ENCODE measurements at places on chromosomes 13 and 19.

- DNase-seq = no peak
These were observed 12.7 kb downstream of the ARHGAP45 start for GRCh38 chr19:1079566-1080111.

GRCh38 chr13:41060082-41060723 lies 1.1 kb upstream of the WBP4 start:
- DNase-seq = peak; percentile 74

DNA sequence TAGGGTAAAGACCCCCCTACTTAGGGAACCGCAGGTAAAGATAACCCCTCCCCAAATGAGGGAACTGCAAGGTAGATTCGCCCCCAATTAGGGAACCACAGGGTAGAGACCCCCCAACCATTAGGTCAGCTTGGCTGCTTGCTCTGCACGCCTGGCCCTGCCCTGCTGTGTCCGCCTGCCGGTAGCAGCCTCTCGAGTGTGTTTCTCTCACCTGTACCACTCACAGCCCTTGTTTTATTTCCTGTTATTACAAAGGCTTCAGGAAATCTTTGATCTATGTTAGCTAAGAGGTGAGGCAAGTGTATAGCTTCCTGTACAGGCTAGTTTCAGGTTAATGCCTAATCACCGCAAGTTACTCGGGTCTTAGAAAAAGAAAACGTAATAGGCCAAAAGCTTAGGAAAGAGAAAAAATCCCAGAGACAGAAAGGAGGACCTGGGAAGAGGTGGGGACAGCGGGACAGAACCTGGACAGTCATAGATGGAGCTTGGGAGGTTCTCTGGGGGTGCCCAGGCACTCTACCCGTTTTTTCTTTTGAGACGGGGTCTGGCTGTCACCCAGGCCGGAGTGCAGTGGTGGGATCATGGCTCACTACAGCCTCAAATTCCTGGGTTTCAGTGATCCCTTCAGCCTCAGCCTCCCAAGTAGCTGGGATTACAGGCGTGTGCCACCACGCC lies 23.1 kb upstream of the EIF3G start:
- no peak for DNase-seq

DNA sequence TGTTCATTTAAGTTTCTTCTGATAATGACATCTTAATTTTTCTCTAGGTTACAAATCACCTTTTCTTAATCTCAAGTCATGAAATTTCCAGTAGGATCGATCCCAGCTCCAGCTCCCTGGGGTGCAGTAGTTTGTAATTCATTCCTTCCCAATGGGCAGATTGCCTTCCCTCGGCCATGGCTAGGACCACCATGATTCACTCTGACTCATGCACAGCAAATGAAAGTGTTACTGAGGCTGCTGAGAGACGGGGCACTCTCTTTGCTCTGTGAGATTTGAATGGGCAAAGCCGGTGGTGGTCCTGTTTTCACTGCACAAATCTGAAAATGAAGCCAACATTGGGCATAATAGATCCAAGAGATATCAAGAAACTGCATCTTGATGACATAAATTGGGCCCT lies 202.8 kb upstream of the IRS2 start:
- DNase-seq = no peak

DNA sequence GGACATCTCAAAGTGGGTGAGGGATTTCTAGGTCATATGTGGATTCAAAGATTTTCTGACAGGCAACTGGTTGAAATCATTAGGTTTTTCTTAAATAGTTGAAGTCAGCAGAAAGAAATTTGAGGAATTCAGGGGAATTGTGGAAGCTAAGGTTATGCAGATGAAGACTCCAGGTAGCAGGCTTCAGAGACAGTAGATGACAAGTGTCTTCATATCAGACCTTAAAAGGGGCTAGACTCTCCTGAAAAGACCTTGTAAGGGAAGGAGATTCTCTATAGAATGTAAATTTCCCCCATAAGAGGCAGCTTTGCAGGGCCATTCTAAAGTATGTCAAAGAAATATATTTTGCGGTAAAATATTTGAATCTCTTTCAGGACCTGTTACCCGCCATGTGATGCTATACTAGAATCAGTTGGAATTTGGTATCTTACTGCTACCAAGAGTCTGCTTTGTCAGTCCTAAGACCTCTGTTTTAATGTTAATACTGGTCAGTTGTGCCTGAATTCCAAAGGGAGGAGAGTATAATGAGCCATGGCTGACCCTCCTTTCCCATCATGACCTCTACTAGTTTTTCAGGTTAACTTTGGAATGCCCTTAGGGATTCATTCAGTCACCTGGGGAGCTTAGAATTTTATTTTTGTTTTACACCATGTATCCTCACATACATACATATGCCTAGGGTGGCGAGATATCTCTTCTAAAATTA lies 1115.5 kb upstream of the SLC10A2 start:
- DNase-seq = no peak

- no peak for DNase-seq
These were observed 2166.4 kb downstream of the PCDH9 start for GRCh38 chr13:65063753-65064152.

GRCh38 chr19:13946414-13946813 lies 5.9 kb upstream of the DCAF15 start:
- no peak for DNase-seq

DNA sequence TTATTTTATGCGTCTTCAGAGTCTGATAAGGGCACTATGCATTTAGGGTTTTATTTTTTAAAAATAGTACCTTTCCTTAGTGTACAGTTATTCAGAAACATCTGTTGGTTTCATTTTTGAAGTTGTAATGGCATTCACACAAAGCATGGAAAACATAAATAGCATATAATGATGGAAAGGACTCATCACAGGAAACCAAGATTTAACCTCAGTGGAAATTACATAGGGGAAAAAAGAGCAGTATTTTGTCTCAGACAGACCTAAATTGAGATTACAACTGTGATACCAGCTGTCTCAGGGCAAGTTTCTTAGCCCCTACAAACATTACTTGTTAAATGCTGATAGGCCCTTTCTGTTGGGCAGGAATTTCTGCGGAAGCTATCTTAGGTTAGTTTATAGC lies 57.2 kb downstream of the NHLRC3 start:
- DNase-seq = no peak

GRCh38 chr19:11142528-11143171 lies 12.9 kb downstream of the SPC24 start:
- no peak for DNase-seq

DNA sequence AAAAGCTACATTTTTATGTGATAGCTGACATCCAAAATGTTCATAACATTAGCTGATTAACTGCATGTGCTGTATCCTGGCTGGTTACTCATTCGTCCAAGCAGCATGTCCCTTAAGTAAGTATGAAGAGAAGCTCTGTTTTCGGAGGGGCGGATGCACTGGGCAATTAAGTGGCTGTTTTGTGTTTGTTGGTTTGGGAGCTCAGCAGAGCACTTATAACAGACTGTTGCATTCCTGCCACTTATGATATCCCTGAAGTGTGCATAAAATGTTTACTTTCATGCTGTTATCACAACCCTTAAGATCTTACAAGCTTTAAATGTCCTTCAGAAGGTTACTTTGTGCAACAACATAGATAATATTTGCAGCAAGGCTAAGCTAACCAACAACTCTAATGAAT lies 264.1 kb downstream of the NALCN start:
- DNase-seq = no peak

- no peak for DNase-seq
These were observed 18.4 kb upstream of the MYCBP2 start for GRCh38 chr13:77345150-77345780.

DNA sequence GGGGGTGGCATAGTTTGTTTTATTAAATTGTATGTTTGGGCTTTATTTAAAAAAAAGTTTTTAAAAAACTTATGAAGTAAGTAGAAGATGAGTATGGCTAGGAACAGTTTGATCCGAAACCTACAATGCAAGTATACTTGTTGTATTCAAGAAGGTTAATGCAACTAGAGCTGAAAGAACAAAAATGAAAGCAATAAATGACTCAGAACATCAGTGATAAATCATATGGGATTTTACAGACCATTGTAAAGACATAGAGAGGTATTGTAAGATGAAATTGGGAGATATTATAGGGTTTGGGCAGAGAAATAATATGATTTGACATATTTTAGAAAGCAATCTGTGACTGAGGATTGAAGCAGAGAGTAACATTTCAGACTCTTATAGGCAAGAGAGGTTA lies 1135.3 kb downstream of the SLITRK5 start:
- no peak for DNase-seq

GRCh38 chr19:3058009-3058820 lies 4.1 kb downstream of the TLE5 start:
- no peak for DNase-seq

DNA sequence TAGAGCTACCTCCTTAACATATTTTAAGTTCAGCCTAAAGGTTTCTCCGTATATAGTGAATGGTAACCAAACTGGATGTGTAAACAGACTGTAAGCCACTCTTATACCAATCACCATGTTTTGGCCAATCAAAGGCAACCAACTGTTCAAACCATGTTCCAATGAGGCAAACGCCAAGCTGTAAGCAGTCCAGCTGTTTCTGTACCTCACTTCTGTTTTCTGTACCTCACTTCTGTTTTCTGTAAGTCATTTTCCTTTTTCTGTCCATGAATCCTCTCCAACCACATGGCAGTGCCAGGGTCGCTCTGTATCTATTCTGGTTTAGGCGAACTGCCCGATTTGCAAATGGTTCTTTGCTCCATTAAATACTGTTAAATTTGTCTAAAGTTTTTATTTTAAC lies 24.4 kb downstream of the COMMD6 start:
- no peak for DNase-seq

DNA sequence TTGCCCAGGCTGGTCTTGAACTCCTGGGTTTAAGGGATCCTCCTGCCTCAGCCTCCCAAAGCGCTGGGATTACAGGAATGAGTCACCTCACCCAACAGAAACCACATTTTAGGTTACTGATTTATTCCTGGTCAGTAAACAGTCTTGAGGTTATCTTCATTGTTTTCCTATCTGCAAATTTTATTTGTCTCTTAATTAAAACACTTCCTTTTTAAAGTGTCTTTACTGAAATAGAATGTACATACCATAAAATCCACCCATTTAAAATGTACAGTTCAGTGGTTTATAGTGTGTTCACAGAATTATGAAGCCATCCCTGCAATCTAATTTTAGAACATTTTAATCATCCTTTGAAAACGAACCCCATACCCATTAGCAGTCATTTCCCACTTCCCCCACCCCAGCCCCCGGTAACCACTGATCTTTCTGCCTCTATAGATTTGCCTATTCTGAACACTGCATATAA lies 63.0 kb downstream of the MAP4K1 start:
- DNase-seq = no peak

DNA sequence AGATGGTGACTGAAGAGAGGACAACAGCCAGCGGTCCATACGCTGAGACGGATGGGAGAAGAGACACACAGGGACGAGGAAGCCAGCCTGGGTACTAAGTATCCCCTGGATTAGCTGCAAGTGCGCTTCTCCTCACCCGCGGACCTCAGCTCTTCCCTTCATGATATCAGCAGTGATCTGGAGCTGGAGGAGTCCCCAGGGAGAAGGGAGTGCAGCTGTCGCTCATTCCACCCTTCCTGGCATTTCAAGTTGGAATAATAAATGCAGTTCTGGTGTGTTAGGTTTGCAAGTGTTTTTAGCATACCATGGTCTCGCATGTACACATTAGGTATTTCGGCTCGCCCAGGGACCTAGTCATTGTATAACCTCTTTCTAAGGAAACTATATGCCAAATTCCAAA lies 88.5 kb upstream of the C1QTNF9B start:
- no peak for DNase-seq

DNA sequence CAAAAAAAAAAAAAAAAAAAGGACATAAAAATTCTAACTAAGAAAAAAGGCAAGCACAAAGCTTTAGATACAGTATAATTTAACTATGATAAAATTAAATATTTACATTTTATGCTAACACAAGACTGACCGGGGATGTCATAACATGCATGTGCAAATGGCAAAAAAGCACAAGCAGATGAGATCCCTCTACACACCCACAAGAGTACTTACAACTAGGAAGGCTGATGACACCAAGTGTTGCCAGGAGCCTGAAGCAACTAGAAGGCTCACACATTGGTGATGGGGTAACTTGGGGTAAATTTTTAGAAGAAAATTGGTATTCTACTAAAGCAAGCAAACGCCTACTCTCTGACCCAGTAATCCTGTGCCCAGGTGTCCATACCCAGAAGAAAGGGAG lies 6.7 kb downstream of the PCID2 start:
- no peak for DNase-seq

DNA sequence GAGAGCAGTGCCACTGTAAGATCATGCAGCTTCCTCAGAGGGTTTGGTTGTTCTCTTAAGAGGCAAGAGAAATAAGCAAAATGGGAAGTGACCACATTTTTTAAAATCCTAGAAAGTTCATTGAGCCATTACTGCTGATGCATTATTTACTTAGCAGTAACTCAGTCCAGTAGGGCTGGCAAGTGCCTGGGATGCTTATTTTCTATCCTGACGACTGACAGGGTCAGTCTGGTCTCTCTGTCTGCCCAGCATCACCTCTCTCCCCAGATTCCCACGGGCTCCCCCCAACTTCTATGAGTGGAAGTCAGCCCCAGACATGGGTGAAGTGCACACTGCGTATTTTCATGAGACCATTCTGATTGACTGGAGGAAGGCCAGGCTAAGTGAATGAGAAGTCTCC lies 10.4 kb downstream of the SHISA2 start:
- no peak for DNase-seq

DNA sequence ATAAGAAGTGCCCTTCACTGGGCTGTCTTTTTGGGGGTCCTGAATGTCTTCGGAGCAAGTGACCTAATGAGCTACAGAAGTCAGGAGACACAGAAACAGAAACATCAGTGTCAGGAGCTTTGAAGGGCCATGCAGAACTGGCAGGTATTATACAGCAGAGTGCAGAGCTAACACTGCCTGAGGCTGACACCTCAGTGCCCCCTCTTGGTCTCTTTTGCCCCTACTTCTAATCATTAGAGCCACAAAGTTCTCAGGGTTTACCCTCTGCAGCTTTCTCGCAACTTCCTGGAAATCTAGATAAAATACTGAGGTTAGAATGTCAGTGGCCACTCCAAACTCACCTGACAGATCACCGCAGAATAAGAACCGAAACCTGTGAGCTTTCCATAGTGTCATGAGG lies 172.7 kb downstream of the B3GLCT start:
- no peak for DNase-seq

GRCh38 chr13:31790992-31791391 lies 51.7 kb downstream of the RXFP2 start:
- no peak for DNase-seq

DNA sequence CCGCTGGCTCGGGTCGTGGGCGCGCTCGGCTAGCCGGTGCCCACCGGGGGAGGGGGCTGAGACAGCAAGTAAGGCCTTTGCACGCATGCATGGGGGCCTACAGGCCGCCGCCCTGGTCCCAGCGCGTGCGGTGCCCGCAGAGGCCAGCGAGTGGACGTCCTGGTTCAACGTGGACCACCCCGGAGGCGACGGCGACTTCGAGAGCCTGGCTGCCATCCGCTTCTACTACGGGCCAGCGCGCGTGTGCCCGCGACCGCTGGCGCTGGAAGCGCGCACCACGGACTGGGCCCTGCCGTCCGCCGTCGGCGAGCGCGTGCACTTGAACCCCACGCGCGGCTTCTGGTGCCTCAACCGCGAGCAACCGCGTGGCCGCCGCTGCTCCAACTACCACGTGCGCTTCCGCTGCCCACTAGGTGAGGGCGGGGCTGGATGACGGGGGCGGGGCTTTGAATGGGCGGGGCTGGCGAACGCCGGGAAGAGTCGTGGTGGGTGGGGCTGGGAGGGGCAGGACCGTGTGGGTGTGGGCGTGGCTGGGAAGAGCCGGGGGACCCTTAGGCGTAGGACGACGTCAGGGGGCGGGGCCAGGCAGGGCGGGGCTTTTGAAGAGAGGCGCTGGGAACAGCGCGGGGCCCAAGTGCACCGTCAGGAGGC lies 2.1 kb downstream of the CILP2 start:
- DNase-seq = no peak

GRCh38 chr19:5996623-5997320 lies 18.8 kb upstream of the RANBP3 start:
- no peak for DNase-seq

GRCh38 chr13:73171271-73171682 lies 112.5 kb downstream of the KLF5 start:
- no peak for DNase-seq
